ENCODE measurements at places on chromosomes 5 and 9.
A peak's percentile ranks its signal among the peaks of the same experiment; 100 is the strongest.

DNA sequence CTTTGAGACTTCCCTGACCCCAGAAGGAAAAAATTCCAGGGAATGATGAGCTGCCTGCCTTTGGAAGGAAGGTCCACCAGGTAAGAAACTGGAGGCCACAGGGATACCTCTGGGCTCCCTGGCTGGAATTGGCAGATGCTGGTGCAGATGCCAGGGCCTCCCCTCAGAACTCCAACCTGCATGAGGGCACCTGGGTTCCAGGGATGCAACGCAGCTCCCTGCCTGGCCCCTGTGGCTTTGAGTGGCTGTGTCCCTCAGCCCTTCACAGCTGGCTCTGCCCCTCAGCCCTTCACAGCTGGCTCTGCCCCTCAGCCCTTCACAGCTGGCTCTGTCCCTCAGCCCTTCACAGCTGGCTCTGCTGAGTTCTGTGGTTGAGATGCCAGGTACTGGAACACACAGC is 13.9 kb downstream of the KCNMB1 start:
- DNase-seq = no peak

DNA sequence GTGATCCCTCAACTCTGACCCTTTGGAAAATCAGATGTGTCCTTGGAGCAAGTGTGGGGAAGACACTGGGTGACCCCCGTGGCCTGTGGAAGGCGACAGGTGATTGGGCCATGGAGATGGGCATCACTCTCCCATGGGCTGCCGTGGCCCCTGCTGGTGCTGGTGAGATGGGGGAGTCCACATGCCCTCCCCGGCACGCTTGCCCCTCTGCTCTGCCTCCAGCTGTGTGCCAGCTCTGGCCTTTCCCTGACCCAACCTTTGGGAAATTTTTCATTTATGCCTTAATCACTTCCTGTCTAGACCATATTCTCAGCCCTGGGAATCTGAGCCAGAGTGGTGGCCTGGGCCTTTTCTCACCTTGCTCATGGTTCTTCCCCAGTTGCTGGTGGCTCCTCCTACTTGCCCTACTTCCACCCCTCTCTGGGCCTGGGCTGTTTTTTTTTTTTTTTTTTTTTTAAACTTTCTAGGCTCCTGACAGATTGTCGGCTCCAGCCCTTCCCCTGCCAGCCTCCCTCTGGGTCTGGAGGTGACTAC is 56.6 kb downstream of the RGS3 start:
- no peak for DNase-seq

- DNase-seq = peak; percentile 78
These were observed 21.3 kb upstream of the AK3 start for GRCh38 chr9:4762108-4762885.

GRCh38 chr5:150052956-150053712 is 33.2 kb downstream of the CSF1R start:
- DNase-seq = no peak

DNA sequence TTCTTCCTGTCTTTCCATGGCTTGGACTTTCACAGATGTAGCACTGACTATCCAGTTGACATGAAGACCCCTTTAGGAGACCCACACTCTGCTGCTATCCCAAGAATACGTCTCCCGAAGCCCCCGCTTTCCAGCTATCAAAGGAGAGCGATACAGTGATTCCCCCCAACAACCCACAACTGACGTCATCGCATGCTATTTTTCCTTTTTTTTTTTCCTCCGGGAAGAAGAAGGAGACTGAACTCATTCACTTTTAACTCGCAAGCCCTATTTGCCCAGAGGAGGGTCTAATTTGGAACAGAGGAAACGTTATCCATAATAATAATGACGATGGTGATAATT is 2.1 kb downstream of the PAPPA start:
- peak; percentile 48 for DNase-seq

DNA sequence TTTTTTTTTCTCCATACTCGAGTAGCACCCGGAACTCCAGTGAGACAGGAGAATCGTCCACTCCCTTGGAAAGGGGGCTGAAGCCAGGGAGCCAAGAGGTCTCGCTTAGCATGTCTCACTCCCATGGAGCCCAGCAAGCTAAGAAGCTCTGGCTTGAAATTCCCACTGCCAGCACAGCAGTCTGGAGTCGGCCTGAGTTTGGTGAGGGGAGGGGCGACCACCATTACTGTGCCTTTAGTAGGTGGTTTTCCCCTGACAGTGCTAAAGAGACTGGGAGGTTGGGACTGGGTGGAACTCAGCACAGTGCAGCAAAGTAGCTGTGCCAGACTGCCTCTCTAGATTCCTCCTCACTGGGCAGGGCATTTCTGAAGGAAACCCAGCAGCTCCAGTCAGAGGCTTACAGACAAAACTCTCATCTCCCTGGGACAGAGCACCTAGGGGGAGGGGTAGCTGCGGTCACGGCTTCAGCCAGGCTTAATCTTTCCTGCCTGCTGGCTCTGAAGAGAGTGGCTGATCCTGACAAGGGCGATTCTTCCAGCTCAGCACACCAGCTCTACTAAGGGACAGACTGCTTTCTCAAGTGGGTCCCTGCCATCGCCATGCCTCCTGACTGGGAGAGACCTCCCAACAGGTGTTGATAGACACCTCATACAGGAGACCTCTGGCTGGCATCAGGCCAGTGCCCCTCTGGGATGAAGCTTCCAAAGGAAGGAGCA is 414.5 kb upstream of the ZNF608 start:
- DNase-seq = no peak

GRCh38 chr9:68545033-68545705 is 4.5 kb upstream of the TMEM252 start:
- DNase-seq = no peak

- DNase-seq = no peak
These were observed 71.1 kb upstream of the NR3C1 start for GRCh38 chr5:143474616-143475015.

DNA sequence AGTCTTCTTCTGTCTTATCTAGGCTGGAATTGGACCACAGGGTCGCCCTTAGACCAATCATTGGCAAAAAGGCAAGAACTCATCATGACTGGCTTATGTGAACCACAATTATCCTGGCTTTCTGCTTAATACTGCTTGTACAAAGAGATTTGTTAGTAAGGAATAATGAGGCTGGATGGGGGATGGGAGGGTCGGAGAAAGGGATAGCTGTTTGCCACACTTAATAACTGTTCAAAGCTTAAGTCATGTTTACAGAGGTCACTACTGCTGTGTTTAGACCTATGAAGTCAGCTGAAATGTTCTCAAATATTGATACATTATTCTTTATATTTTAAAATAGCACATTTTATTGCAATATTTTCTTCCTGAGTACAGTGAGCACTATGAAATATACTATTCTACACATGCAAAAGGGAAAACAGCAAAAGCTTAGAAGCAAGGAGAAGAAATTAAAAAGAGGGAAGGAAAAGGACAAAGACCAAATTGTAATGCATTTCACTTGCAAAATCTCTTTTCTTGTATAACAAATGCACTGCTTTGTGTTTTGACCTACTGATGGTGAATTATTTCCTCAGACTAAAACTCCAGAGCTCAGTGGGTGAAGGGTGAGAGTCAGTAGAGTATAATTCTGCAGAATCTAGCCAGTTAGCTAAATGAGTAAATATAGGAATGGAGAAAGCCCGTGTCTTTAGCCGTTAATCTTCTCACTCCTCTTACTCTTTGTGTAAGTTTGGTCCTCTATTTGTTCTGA is 404.9 kb upstream of the ZNF608 start:
- no peak for DNase-seq

DNA sequence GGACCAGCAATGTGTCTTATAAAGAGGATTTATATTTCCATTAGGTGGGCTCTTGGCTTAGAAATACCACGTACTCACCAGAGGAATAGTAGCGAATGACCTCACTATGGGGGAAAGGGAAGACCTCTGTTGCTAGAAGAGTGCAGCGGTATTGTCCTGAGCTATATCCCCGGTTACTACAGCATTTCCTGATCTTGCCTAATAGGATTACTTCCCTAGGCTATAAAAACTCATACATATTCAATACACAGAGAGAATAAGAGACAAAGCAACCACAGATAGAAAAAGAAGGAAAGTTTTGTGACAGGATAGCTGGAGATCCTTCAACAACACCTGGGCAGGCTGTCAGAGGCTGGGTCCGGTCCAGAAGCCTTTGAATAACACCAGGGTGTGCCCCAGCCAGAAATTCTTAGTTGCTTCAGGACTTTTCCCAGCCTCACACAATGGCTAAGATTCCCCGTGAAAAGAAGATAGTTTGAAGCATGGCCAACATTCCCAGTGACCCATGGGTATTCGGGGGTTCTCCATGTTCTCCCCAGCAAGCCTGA is 85.4 kb downstream of the TRIM36 start:
- DNase-seq = no peak

GRCh38 chr5:179901462-179901861 is 6.2 kb downstream of the TBC1D9B start:
- no peak for DNase-seq

GRCh38 chr9:131628459-131629225 is 83.3 kb downstream of the PRRT1B start:
- no peak for DNase-seq

DNA sequence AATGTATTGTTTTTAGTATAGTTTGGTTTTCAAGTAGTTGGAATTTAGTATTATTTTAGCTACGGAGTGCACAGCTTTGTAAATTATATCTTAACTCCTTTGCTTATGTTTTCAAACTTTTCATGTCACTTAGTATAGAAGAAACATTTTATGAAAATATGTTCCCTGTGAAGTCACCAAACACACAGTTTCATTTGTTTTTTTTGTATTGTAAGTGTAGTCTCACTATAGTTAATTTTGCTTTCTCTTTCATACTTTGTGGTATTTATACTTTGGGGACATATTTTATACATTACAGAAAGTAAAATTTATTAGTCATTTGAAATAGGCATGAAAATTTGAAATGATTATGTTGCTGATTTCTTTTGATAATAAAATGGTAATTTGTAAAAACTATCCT is 5.0 kb downstream of the CHSY3 start:
- DNase-seq = no peak

GRCh38 chr5:10825897-10826644 is 65.0 kb upstream of the DAP start:
- no peak for DNase-seq

GRCh38 chr9:96232539-96233241 is 69.3 kb downstream of the HSD17B3 start:
- peak; percentile 4 for DNase-seq

GRCh38 chr5:38112938-38113337 is 145.4 kb upstream of the EGFLAM start:
- DNase-seq = no peak

DNA sequence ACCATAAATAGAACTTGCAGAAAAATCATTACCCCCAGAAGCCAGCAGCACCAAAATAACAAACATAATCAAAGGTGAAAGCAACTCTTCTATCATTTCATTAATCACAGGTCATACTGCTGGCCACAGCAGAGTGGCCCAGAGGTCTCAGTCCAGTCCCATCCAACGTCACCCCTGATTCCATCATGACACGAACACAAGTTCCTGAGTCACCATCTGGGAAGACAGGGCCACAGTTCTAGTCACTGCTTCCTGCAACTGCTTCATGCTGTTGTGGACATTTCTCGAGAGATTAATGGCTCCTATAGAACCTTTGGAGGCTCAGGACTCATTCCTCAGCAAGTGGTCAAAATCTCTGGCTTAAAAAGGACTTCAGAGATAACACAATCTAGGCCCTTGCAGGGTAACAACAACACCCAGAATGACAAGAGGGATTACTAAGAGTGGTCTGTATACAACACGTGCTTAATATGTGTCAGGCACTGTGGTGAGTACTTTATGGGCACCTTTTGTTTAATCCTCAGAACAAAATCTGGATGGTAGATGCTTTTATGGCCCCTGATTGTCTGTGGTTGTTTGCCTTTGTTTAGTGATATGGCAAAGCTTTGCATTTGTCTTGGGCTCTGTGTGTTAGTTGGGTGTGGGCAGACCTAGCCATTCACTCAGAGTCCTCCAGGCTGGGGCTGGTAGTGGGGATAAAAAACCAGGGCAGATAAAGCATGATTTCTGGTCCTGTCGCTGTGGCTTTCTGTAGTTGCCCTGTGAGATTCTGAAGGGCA is 184.3 kb downstream of the DAB2IP start:
- no peak for DNase-seq

DNA sequence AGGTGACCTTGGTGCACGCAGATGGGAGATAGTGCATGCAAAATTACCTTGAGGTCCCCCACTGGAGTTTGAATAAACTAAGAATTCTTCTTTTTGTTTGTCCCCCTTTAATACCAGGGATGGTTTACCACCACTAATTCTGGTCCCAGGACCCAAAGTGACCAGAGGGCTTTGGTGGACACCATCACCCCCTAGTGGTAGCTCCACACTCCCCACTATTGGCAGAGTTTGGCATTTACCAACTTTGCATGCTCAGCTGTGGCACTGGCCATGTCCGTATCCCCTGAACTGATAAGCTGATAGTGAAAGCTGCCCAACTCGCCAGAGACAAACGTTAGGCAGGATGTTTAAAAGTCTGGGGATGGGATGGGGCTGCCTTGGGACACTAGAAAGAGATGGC is 3.3 kb downstream of the ASTN2 start:
- DNase-seq = peak; percentile 3

GRCh38 chr9:12368569-12368968 is 324.6 kb upstream of the TYRP1 start:
- DNase-seq = no peak

GRCh38 chr9:6715755-6716643 is 41.8 kb upstream of the KDM4C start:
- no peak for DNase-seq

GRCh38 chr9:15711531-15711930 is 158.7 kb downstream of the CCDC171 start:
- no peak for DNase-seq

DNA sequence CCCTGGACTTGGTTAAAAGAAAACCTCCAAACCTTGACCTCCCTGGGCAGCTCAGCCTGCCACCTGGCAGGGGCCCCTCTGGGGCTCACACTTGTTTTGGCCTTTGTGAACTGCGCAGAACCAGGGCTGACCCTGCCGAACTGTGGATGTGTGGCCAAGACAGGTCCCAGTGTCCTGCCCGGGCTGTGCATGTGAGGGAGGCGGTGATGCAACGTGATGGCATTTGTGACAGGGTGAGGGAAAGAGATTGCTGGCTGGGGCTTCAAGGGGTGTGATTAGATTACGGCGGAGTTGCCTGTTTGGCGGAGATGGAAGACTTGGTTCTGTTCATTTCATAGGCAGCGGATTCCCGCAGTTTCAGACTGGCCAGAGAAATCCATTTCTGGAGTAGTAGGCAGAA is 30.4 kb upstream of the NKX2-5 start:
- no peak for DNase-seq

DNA sequence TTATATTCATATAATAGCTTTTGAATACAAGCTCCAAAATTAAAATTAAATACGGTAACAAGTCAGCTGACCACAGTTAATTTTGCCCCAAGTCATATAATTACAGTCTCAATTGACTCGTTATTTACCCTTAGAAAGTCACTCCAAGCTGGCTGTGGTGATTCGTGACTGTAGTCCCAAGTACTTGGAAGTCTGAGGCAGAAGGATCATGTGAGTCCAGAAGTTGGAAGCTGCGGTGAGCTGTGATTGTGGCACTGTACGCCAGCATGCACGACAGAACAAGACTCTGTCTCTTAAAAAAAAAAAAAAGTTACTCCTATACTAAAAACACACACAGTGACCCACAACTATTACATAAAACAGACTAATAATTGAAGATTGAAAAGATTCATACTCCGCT is 31.6 kb upstream of the DTWD2 start:
- DNase-seq = no peak
